ENCODE measurements at places on chromosomes 5 and 9.

GRCh38 chr5:172985596-172985995 is 2.0 kb downstream of the ATP6V0E1 start:
- no peak for DNase-seq

- DNase-seq = no peak
These were observed 12.5 kb downstream of the WNT8A start for GRCh38 chr5:138096363-138096762.

DNA sequence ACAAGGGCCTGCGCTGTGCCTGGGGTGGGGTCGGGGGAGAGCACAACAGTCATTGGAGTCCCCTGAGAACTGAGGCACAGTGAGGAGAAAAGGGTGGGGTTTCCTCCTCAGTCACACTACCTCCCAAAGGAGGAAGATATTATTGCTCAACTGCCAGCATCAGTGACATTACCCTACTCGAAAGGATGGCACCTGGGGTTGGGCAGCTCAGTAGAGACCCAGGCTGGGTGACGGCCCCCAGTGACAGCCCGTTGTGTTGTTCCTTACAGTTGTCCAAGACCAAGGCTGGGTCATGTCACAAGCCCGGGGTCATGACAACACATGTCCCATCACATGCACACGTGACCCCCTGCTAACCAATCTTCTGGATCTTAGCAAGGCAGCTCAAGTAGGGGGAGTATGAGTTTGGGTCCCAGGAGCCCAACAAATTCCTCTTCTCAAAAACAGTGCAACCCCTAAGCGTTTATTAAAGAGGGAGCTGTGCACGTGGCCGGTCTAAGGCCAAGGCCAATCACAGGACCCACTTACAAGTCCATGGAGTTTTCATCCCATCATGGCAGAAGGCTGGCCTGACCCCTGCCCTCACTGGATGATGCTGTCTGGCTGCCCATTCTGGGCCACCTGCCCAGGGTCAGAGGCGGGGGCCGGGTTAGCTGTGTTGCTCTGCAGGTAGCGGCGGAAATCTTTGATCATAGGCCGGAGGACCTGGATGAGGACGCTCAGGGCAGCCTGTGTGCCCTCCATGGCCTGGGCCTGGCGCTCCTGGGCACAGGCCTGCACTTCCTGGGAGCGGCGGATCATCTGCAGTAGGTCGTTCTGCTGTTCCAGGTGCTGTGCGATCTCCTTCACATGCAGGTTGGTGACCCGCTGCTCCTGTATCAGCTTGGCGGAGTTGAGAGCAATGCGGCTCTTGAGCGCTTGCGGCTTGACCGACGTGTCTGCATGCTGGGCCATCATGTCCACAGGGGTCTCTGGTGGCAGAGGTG is 4.0 kb downstream of the NAIF1 start:
- DNase-seq = no peak

- DNase-seq = no peak
These were observed 115.4 kb upstream of the KLF9 start for GRCh38 chr9:70529833-70530232.

- DNase-seq = no peak
These were observed 85.0 kb upstream of the SSBP2 start for GRCh38 chr5:81835814-81836367.

DNA sequence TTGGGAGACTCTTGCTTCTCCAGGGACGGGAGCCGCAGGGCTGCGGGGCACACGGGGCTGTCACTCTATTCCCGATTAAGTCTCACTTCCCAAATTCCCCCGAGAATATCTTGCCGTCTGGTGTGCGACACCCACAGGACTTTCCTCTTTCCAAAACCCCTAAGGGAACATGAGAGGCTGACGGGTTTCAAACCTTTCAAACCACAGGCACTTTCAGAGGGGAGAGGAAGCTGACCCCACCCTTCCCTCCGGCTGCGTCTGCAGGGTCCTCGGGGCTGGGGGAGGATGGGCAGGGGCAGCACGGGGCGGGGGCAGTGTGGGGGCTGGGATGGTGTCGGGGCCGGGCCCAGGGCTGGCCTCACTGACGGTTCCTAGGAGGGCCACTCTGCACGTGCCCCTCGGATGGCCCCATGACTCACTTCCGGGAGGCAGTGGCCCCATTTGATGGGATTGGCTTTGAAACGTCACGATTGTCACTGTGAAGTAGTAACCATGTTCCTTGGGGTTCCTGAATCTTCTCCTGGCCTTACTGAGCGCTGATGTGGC is 38.2 kb downstream of the SLC9A3 start:
- no peak for DNase-seq

DNA sequence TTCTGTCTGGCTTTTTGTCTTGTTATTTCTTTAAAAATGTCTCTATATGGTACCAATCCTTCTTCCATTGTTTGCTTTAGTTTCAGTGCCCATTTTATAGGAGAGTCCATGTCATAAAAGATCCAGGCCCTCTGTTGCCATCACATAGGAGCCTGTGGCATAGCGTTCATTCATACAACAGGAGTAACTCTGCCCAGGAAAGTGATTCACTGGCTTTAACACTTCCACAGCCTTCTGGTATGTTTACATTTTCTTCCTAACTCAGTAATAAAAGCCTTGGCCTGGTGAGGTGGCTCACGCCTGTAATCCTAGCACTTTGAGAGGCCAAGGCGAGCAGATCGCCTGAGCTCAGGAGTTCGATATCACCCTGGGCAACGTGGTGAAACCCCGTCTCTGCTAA is 519.3 kb upstream of the PTGER4 start:
- DNase-seq = no peak

Measured in stimulated activated CD8-positive, alpha-beta memory T cell treated with anti-CD3 and anti-CD28 coated beads, Interleukin-4, amount 100 ng/mL, for 1 hour (primary cell).